Gastroesophageal sphincter (tissue), 4 donors: ENCODE measurements at places on chromosomes 1 and 21.

DNA sequence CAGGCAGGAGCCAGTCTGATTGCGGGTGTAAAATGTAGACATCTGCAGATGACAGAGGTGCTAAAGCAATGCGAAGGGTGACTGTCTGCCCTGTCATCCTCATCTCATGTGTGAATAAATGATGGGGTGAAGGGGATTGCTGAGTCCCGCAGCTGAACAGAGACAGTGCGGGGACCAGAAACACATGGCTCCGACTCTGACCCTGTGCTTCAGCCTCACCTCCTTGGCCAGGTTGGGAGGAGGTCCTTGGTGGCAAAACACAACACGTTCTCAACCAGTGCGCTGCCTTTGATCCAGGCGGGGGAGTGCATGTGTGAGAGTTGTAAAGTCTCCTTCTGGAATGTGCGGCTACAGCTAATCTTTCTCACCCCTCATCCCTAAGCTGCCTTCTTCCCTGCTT, 32.0 kb upstream of the TTC22 start:
- no peaks in the 10 kb centered on the region for H3K36me3 ChIP-seq
- H3K27ac ChIP-seq, result no peak overlapping the region

GRCh38 chr1:156160743-156161171, 7.4 kb downstream of the SEMA4A start:
- H3K4me3 ChIP-seq, result peak overlapping the region; percentile 55
- no peak overlapping the region for H3K27ac ChIP-seq

- H3K27me3 ChIP-seq, result no peaks in the 10 kb centered on the region
- no peaks in the 10 kb centered on the region for H3K36me3 ChIP-seq
- no peak overlapping the region for H3K27ac ChIP-seq
- H3K4me3 ChIP-seq, result no peak overlapping the region
- H3K4me1 ChIP-seq, result no peaks in the 10 kb centered on the region
Observed at GRCh38 chr1:99561952-99562351, 84.0 kb upstream of the PALMD start.

GRCh38 chr1:168582688-168583336, 6.4 kb downstream of the XCL1 start:
- peaks cover 4% of the 10 kb centered on the region for H3K4me1 ChIP-seq
- peak; percentile 38 for ATAC-seq

- H3K27ac ChIP-seq, result no peak overlapping the region
- no peak for ATAC-seq
- H3K4me1 ChIP-seq, result no peaks in the 10 kb centered on the region
Observed at GRCh38 chr21:35011681-35012080, 37.4 kb downstream of the RUNX1 start.
